ENCODE measurements at places on chromosomes 12 and 14. TPM values are rescaled to one million over a fixed set of nuclear protein-coding genes. Genes with fewer than 3 reads are reported as not detected.

CMTM5 gene
- not detected for total RNA-seq

GRCh38 chr14:94769391-94770250, at the start of gene GSC:
Gene GSC, minus strand, starts transcription at chr14:94770113. Its CDS starts 98 bp downstream, at chr14:94770015.
- DNase-seq, result peak; percentile 84

- no peak for DNase-seq
Measured at GRCh38 chr12:6534695-6534944, 303 bp downstream of the GAPDH start.

DNA sequence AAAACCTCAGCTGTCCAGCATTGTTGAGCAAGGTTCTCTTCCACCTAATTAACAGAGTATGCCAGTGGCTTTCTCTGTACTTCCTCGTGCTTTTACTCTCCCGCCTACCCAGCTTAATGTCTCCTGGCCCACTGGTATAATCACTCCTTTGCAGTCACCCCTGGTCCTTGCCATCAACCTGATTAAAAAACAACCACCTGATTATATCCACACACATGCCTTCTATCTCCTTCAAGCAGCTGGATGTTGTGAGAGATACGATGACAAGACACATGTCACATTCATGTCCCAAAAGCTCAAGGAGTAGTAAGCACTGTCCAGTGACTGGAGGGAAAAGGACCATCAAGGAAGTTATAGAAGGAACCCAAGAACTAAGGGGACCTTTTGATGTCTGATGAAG, 241.3 kb upstream of the GRIP1 start:
- DNase-seq, result no peak

SDR9C7 gene
- total RNA-seq, result not detected

DNA sequence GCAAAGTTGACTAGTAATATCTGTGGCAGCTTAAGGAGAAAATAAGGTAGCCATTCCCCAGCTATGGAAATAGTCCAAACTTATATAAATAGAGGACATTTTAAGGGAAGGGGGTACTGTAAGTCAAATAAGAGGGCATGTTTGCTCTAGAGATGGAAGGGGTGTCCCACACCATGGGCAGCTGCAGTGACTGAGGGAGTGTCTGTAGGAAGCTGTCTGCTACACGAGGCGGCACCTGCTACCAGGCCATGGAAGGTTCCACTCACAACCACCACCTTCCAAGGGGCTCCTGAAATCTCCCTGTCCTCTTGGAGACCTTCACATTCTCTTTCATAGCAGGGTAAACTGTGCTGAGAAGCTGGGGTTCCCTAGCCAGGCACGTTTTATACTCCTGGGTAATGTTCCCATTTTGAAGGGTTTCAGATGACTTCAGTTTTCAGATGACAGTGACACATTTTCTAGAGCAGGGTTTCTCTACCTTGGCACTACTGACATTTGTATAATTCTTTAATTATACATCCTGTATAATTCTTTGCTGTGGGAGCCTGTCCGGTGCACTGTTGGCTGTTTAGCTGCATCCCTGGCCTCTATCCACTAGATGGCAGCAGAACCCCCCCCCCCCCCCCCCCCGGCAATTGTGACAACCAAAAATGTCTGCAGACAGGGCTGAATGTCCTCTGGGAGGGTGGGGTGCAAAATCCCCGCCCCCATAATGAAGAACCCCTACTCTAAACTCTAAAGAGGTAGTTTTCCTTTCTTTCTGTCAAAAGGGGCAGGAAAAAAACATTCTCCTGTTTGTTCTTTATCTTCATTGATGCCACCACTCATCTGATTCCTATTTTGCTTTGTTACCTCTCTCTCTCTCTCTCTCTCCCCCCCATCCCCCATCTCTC, 11.6 kb upstream of the SMCO2 start:
- peak; percentile 50 for DNase-seq

- peak; percentile 11 for DNase-seq
Measured at GRCh38 chr14:49860988-49861698, 8.6 kb upstream of the NEMF start.

GRCh38 chr14:69093631-69094421, 59.1 kb downstream of the DCAF5 start:
- DNase-seq, result peak; percentile 60

DNA sequence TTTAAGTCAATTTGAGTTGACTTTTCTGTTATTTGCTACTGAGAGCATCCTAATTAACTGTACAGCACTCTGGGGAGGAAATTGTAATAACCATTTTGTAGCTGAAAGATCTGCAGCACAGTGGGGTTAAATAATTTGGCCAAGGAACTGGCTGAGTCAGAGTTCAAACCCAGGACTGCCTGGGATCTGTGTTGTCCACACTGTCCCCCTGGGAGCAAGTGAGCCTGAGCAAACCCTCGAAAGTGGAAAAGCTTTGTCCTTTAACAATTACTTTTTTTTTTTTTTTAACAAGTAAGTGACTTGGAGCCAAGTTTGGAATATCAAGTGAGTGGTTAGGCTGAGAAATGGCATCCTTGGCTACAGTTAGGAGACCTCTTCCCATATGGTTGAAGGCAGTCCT, 247.2 kb upstream of the CCDC196 start:
- DNase-seq, result no peak

WDHD1 gene
- total RNA-seq, result 6.3 TPM

DNA sequence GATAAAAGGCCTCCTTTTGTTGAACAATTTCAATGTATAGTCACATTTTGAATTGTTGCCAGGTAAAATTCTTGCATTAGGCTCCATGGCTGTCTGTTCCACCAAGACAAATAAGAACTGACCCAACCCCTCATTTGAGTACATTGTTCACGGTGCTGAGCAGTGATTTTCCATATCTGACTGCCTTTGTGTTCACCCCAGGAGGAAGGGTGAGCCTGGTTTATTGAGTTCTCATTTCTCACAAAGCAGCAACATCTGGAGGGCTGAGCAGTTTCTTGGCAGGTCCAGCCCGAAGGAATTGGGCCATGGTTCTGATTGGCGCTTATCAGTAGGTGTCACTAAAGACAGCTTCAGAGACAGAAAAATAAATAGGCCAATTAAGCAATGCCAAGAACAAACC, 149.1 kb downstream of the BMP4 start:
- no peak for DNase-seq

SLC5A8 gene
- total RNA-seq, result not detected

- DNase-seq, result no peak
Measured at GRCh38 chr12:76256904-76257303, 91.3 kb downstream of the BBS10 start.

- no peak for DNase-seq
Measured at GRCh38 chr12:27480016-27480415, 33.5 kb downstream of the SMCO2 start.

GRCh38 chr12:124904306-124905098, 9.9 kb downstream of the UBC start:
- peak; percentile 99 for DNase-seq

GRCh38 chr14:73787486-73788316, 63.9 kb upstream of the PTGR2 start:
- DNase-seq, result peak; percentile 87
